ENCODE measurements at places on chromosomes 6 and 20.

DNA sequence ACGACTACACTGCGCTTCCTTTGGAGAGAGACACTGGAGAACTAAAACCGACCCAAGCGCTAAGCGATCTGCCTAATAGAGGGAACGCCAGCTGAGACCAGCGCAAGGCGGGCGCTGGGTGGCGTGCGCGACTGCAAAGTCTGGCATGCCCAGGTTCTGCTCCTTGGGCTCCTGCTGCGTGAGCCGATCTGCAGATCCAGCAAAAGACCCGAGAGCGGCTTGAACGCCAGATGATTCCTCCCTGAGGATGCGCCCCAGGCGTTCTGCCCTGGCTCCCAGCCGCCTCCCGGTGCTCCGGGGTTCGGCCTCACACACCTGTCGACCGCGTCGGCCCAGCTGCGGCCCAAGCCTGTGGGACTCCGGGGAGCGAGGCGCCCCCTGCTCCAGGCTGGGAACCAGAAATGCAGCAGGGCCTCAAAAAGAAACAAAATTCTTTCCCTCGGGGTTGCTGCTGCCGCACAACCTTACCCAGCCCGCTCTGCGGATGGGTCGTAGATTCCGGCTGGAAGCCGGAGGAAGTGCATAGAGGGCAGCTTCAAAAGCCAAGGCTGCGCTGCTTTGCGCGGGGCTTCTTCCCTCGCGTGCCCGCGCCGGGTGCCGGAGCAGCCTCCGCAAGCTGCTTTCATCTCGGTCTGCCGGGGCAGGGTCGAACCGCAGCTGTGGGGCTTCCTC lies 17.9 kb upstream of the PRDM13 start:
- no peak for DNase-seq

GRCh38 chr20:11035211-11035610 lies 361.4 kb upstream of the JAG1 start:
- DNase-seq, result no peak

DNA sequence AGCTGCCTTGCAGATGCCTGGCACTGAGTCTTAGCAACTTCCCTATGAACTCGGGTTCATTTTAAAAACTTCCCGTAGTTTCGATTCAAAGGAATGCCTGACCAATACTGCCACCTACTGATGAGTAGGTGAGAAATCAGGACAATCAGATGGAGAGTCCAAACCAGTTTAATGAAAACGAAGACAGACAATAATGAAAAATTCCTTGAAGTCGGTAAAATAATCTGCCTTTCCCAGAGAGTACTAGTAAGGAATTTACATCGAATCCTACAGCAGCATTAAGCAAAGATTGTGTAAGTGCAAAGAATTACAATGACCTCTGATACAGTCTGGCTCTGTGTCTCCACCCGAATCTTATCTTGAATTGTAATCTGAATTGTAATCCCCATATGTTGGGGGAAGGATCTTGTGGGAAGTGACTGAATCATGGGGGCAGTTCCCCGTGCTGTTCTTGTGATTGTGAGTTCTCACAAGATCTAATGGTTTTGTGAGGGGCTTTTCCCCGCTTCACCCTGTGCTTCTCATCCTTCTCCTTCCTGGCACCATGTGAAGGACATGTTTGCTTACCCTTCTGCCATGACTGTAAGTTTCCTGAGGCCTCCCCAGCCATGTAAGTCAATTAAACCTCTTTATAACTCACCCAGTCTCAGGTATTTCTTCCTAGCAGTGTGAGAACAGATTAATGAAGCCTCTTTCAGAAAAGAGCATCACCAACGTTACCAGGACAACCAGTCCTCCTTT lies 134.4 kb downstream of the ARHGAP18 start:
- DNase-seq, result peak; percentile 71

DNA sequence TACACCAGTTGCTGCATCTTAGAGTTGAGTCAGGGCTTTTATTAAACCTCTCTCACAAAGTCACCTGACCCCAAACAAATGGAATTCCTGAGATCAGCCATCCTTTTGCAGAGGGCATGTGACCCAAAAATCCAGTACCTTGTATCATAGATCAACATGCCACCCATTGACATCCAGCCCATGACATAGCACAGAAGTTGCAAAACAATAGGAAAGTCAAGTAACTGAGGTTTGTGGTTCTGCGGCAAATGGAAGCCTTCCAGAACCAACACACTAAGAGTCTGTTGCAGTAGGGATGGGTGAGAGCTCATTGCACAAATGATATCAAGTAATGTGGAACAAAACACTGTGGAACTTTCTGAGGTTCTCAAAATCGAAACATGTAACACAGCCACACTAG lies 111.2 kb downstream of the PDE7B start:
- peak; percentile 50 for DNase-seq

GRCh38 chr6:42137194-42137753 lies 5.1 kb downstream of the C6orf132 start:
- DNase-seq, result no peak

GRCh38 chr20:61830991-61831390 lies 234.7 kb downstream of the TAF4 start:
- DNase-seq, result no peak

DNA sequence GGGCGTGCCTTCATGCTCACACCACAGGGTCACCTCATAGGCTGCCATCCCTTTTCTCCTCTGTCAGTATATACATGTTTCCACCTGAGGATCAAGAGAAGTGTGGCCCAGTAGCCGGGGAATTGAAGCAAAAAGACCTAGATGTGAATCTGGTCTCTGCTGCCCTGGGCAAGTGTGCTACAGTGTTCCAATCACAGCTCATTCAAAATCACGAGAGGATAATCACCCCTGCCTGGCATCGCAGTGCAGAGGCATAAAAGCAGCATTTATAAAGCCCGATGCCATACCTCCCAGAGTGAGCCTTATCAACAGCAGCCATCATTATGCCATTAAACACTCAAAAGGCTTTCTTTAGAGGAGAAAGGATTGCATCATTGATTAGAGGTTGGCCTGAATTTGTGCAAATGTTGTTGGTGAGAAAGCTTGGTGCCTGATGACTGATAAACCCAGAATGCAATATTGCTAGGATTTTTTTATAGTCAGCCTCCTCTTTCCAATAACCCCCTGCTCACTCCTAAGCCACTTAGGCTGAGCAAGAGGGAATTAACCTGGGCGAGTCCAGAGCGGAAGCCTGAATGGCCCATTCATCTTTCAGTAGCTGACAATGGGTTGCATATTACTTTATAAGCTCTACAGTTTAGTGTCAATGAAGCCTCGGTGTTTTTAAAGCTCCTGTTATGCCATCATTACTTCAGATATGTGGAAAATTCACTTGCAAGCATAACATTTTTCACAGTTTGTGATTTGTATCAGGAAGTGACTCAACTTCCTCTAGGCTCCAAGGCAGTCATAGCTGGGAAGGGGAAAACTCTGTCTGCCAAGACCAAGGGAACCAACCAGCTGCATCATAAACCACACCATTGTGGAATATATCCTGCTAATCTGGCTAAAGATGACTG lies 92.5 kb upstream of the NXT1 start:
- peak; percentile 13 for DNase-seq

DNA sequence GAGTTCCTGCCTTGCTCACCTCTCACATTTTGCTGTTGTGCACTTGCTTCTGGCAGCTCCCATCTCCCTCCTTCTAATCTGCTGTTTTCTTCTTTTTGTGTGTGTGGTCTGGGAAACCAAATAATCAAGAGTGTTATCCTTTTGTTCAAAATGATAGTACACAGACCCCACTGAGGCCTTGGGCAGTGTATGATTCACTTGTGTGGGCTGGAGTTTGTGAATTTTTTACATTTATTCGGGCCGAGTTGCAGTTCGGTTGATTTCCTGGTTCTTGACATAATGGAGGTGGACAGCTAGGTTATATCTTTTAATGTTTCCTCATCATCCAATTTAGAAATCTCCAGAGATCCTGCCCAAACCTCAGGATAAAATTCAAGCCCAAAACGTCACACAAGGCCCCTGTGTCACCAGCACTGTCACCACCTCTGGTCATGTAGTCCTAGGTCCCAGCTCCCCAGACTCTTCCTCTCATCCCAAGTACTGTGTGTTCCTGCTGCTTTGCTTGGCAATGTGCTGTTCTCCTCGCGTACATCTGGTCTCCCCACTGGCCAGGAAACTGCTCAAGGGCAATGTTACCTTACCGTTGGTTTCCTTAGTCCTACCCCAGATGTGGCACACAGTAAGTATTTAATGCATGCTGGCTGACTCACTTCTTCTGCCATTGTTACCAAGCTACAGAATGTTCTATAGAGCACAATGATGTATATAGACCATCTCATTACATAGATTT lies 55.7 kb upstream of the PHACTR2 start:
- DNase-seq, result no peak

DNA sequence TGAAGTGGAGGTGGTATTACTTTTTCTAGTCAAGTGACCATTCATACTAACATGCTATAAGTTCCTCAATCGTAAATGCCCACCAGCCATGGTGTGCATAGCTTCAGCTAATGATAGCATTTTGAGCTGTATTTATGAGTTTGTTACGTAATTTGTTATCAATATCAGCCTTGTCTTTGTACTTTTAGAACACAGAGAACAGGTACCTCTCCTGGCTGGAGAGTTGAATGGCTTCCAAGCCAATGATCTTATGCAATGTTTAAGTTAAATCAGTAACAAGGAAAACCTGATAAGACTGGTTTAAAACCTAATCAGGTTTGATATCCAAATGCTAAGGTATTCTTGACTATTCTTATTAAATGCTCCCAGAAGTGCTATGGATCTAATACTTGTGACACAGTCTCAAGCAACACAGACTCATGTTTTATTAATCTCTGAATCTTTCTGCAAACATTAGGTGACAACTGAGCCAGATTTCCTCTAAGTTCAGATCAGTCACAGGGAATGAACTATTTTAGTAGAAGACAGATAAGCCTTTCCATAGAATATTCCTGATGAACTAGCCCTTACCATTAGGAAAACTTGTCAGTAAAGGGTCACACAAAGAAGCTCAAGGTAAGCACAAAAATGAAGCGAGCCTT lies 154.8 kb downstream of the PTPRK start:
- DNase-seq, result no peak

DNA sequence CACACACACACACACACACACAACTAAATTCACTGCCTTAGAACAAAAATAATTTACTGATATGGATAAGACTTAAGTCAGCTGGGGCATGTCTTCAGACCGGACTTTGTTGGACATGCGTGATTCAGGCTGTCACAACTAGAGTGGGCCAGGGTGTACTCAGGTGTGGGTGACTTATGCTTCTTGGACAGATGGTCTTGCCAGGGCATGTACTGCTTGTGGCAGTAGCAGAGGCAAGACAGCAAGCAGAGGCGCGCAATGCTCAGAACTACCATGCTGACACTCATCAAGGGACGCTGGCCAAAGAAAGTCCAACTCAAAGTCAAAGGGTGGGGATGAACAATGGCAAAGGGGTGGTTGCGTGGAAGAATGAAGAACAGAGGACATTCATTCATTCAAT lies 437.5 kb downstream of the CBLN4 start:
- no peak for DNase-seq

DNA sequence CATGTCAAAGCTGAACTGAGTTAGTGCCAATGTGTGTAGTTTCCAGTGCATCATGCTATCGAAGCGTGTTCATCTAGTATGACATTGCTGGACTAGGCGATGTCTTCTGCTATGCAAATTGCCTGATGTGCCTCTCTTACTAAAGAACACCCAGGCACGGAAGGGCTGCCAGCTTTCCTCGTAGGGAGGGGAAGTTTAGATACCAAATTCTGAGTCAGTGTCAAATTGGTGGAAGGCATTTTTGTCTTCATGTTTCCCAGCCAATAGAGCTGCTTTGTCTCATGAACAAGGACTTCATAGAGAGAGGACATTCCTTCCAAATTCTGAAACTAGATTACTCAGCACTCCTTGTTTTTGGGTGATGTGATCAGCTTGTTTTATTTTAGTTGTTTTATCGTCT lies 320.1 kb downstream of the BTBD3 start:
- no peak for DNase-seq

DNA sequence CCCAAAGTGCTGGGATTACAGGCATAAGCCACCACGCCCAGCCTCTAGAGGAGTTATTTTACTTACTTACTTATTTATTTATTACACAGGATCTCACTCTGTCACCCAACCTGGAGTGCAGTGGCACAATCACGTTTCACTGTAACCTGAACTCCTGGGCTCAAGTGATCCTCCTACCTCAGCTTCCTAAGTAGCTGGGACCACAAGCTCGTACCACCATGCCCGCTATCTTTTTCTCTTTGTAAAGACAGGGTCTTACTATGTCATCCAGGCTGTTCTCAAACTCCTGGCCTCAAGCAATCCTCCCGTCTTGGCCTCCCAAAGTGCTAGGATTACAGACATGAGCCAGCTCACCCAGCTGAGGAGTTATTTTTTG lies 1.6 kb upstream of the TRIB3 start:
- DNase-seq, result no peak

DNA sequence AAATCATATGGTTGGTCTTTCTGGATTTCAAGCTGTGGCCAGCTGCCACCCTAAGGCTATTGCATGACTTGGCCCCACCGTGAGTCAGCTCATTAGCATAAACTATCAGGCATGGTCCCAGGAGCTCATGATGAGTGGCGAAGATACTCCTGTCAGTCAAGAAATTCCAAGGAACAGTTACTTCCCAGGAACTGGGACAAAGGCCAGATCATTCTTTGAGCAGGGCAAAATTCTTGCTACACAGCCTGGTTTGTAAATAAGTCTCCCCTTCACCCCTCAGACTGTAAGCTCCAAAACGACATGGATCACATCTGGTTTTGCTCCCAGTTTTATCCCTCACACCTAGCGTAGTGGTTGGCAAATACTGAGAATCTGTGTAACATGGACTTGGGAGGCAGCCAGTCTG lies 33.0 kb upstream of the KIAA1586 start:
- DNase-seq, result no peak

DNA sequence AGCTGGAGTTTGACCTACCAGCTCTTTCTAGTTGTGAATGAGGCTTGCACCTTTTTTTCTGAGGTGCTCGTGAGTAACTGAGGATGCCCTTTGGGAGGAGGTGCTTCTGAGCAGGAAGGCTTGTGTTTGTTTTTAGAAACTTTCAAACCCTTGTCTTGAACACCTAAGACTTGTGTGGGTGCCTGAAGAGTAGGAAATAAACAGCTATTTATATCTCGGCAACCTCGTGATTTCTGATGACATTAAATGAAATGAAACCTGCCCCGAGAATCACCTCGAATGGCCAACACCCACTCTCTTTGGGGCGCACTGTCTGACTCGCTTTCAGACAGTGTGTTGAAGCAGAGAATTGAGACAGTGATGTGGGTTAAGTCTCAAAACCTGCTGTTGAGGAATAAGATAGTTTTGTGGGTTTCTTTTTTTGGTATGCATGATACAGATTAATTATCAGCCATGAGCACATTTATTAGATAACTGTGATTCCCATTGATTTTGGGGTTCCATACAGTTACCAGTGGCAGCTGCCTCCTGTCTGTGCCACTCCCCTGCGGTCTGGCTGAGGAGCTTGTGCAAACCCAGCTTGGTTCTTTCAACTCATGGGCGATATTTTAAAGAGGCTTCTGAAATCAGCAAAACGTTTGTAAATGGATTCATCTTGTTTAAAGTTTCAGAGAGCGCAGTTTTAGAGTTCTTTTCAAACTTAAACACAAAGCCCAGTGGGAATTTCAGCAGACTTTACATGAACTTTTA lies 8.4 kb downstream of the IRF4 start:
- DNase-seq, result no peak

DNA sequence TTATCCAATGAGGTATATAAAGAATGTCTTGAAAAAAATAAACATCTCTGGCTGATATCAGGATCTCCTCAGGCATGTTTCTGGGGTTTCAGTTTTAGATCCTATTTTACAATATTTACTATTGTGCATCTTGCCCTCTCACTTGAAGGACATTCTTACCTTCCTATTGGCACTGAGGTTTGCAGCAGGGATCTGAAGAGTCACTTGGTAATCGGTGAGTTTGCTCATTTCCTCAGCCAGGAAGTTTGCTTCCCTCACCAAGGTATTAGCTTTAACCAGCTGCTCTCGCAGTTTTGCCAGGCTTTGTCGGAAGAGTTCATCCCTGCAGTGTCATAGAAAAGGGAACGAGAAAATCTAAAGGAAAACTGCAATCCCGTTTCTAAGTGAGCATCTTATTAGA lies 101.9 kb upstream of the NUP153 start:
- DNase-seq, result no peak

All from AML-193 (cell line).